ENCODE measurements at places on chromosomes 6 and 20. TPM values are rescaled to one million over a fixed set of nuclear protein-coding genes. Genes with fewer than 3 reads are reported as not detected.

DNA sequence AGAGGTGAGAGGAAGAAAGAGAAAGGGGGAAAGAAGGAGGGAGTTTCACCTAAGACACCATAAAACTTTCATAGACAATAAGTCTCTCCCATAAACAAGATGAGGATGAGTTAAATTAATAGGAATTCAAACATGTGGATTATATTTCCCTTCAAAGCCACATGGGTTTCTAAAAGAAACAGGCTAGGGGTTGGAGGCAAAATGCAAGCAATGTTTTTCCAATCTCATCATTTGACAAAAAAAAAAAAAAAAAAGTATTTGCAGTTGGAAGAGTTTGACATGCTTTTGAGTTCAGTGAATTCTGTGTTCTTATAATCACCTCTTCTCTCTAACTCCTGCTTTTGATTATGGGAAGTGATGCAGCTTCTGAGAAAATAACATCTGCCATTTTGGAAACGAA is 286.5 kb upstream of the PRND start:
- DNase-seq, result no peak

- DNase-seq, result no peak
Observed at GRCh38 chr6:56816370-56816769, 138.5 kb upstream of the BEND6 start.

- peak; percentile 95 for DNase-seq
Observed at GRCh38 chr6:18022398-18023231, 35.2 kb upstream of the KIF13A start.

DNA sequence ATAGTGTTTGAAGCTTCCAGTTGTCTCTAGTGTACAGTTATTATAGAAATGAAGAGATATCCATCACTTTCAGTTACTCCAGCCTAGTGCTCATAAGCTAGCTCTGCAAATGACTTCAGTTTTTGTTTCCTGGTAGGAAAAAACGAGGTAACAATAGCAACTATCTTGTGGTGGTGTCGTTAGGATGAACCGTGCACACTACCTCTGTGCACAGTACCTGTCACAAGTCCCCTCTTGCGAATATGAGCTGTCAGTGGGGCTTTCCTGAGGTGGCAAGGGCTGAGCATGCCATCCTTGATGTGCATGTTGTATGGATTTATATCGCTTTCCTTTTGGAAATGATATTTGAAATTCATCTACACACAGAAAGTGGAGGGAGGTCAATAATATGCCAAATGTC is 151.8 kb downstream of the ARID1B start:
- DNase-seq, result no peak

- DNase-seq, result no peak
Observed at GRCh38 chr6:37938909-37939308, 119.4 kb downstream of the ZFAND3 start.

- DNase-seq, result no peak
Observed at GRCh38 chr20:57688864-57689263, 21.0 kb downstream of the PMEPA1 start.

DNA sequence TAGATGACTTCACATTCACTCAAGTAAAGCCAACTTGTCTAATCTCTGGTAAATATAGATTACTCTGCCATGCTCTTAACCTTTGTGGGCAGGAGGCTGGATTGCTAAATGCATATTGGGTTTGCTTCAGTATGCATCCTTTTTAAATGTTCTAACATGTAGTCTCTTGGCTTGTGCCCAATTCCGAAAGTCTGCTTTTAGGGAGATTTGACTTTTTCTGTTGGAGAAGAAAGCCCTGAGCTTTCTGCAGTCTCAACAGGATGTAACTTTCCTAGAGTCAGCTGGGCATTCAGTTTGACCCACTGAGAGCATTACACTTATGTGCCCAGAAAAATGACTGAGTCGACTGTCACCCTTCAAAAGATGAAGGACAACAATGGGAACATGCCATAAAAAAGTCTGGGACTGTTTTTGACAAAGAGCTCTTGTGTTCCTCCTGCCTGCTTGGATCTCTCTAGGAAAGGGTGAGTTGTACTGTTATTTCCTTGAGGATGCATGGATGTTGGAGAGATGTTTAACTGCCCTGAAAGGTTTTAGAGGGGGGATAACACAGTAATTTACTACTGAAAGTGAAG is 299.4 kb downstream of the ZFAND3 start:
- DNase-seq, result no peak

DNA sequence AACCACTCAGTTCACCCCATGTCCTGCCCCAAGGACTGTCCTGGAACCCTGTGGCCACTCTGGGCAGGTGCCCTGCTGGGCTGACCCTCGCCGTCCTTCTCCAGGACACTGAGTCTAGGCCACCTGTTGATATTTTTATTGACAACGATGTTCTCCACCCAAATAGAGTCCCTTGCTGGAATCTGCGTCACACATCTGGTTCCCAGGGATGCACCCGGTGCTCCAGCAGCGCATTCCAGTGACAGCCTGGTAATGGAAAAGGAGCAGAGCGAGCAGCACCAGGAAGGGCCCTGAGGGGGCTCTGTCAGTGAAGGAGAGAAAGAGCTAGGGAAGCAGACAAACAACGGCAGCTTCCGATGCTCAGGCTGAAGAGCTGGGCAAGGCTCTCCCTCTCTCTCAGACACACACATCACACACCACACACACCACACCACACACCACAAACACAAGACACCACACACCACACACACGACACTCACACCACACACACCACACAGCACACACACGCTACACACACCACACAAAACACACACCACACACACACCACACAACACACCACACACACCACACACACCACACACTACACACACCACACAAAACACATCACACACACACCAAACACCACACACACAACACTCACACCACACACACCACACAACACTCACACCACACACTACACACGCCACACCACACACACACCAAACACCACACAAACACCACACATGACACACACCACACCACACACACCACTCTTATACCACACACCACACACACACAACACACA is 117.9 kb upstream of the THBS2 start:
- DNase-seq, result peak; percentile 57

- DNase-seq, result no peak
Observed at GRCh38 chr20:17470973-17471372, 60.2 kb downstream of the BFSP1 start.

DNA sequence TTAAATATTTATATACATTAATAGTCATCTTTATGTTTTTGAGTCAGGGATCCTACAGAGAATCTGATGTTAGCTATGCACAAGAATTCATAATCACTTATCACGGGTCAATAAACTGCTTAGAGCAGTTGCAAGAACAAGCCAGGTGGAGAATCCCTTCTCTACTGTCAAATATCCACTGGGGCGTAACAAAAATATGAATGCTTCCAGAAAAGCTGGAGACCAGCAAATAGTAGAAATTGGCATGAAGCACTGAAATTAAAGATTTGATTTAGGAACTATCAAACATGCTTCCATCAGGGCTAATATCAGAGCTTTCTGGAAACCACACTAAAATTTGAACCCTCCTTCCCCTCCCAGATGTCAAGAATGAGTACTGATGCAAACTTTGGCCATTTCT is 37.3 kb downstream of the ADGRG6 start:
- DNase-seq, result no peak

- no peak for DNase-seq
Observed at GRCh38 chr20:57707849-57708693, 1.7 kb downstream of the PMEPA1 start.

GRCh38 chr6:5206920-5207561 is 53.7 kb downstream of the LYRM4 start:
- no peak for DNase-seq

DNA sequence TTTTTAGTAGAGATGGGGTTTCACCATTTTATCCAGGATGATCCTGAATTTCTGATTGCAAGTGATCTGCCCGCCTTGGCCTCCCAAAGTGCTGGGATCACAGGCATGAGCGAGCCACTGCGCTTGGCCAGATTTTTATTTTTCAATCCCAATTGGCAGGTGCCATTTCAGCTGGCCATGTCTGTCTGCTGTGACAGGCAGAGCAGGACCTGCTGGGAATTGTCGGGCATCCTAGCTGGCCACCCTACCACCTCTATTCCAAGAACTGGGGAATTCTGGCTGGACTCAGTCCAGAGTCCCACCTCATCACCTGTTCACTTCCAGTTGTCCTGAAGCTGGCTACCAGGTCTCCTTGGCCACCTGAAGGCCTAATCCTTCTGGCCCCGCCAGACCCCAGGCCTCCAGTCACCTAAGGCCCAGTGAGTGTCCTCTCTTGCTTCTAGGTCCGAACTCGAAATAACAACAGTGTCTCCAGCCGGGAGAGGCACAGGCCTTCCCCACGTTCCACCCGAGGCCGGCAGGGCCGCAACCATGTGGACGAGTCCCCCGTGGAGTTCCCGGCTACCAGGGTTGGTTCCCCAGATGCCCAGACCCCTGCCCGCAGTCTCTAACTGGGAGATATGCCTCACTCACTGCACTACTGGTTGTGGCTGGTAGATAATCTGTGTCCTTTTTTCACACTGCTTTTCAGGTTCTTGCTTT is 24.0 kb downstream of the DNMT3B start:
- no peak for DNase-seq

GRCh38 chr20:21109144-21109543 is 3.0 kb upstream of the LINC00237 start:
- no peak for DNase-seq

DNA sequence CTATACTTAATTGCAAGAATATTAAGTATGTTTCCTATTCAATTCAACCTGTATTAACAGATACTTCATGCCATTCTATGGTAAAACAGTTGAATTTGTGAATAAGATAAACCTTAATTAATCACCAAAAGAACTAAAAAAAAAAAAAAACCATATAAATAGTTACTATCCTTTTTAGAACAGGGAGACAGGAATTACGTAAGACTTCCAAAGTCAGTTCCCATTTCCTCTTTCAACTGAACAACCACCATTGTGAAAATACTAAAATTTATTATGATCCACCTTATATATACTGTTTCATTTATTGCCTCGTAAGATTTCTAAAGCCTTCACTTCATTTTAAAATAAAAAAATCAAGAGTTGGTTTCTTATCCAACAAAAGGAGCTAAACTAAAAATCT is 9.4 kb downstream of the CCNC start:
- DNase-seq, result no peak

DNA sequence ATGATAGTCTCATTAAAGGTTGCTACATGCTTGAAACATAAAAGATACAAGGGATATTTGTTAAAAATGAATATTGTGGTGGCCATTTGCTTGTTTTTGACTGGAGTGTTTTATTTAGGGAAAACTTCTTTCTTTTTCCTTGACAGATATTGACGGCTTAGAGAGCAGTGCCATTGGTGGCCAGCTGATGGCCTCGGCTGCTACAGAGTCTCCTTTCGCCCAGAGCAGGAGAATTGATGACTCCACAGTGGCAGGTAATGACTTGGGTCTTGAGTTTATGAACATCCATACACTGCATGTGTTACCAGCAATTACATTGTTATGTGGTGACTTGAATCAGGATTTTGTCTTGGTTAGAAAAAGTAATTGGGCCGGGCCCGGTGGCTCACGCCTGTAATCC is 67.5 kb upstream of the PBOV1 start:
- peak; percentile 19 for DNase-seq

- no peak for DNase-seq
Observed at GRCh38 chr6:148650941-148651505, 95.8 kb upstream of the UST start.

DNA sequence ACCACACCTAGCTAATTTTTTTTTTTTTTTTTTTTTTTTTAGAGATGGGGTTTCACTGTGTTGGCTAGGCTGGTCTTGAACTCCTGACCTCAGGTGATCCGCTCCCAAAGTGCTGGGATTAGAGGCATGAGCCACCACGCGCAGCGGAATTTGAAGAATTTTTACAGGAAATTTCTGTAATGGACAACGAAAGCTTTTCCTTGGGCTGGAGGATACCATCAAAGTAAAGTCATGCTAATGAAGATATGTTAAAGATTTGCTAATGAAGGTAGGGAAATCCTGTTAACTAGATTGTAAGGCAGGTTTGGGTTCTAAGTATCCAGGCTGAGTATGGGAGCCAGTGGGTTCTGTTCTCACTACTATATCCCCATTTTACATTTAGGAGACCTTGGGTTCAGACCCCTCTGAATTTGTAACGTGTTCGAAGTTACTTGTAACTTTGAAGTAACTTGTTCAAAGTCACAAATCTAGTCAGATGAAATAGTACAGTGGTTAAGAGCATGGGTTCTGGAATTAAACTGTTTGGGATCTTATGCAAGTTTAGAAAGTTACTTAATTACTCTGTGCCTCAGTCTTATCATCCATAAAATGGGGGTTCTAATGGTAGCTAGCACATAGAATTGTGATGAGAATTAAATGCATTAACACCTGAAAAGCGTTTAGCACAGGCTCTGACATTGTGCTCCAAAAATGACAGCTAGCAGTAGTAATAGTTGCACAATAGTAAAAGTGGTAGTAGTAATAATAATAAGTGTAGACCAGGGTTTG is 123.4 kb upstream of the GPR6 start:
- no peak for DNase-seq

DNA sequence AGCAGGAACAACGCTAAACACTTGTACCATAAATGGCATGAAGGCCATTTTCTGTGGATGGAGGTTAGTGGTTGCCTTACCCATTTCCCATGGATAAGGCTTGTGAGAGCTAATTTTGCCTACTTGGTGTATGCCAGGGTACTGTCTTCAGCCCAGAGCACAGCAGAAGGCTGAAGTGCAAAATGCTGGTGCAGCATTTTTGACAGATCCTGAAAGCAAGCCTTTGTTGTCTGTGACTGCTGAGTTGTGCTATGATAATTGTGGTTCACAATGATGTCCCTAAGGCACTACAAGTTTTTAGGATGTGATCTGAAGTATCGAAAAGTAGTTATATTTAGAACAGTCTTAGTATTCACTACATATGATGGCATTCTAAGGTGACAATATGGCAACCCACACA is 14.7 kb upstream of the HMGN3 start:
- no peak for DNase-seq

- no peak for DNase-seq
Observed at GRCh38 chr6:52612336-52613054, 35.6 kb upstream of the TRAM2 start.

DNA sequence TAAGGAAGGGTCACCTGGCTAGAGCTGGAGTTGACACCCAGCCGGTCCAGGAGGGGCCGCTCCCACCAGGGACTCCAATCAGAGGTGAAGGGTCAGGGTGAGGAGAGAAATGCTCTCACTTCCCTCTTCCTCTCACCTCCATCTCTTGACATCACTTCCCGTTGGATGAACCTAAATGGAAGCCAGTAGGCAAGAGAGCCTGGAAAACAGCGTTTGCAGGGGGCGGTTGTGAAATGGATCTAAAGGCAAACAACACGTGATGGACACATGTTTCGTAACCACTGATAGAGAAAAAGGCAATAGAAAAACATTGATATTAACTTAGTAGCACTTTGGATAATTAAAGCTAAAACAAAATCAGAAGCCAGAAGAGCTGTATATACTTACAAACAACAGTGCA is 105.6 kb upstream of the FOXA2 start:
- no peak for DNase-seq

MOXD1 gene
- 2.3 TPM for total RNA-seq

GATA5 gene
- 0.12 TPM for total RNA-seq

TSBP1 gene
- total RNA-seq, result not detected

MRPL14 gene
- 53.5 TPM for total RNA-seq

STX11 gene
- total RNA-seq, result 0.06 TPM

SCUBE3 gene
- 11.4 TPM for total RNA-seq

FAM209A gene
- not detected for total RNA-seq
